ENCODE measurements at places on chromosomes 2 and 18. TPM values are rescaled to one million over a fixed set of nuclear protein-coding genes. Genes with fewer than 3 reads are reported as not detected.

SOX11 gene
- 11.2 TPM for total RNA-seq

PIAS2 gene
- total RNA-seq, result 17.6 TPM

DNA sequence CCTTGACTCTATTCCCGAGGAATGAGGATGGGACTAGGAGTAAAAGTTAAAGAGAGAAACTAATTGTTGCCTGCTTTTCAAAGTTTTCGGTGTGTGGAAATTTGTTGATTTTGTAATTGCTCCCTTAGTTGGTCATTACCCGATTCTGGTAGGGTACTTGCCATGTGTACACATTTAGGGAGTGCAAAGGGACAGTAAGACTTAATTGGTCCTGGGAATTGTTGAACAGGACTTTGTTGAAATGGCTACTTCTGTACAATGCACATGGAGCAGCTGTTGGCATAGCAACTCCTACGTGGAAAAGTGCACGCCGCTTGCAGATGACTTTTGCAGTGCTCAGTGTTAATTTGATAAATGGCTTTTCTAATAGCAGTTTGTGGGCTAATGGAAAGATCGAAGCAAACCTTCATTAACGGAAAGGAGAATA lies 22.9 kb downstream of the EPAS1 start:
- DNase-seq, result no peak

DNA sequence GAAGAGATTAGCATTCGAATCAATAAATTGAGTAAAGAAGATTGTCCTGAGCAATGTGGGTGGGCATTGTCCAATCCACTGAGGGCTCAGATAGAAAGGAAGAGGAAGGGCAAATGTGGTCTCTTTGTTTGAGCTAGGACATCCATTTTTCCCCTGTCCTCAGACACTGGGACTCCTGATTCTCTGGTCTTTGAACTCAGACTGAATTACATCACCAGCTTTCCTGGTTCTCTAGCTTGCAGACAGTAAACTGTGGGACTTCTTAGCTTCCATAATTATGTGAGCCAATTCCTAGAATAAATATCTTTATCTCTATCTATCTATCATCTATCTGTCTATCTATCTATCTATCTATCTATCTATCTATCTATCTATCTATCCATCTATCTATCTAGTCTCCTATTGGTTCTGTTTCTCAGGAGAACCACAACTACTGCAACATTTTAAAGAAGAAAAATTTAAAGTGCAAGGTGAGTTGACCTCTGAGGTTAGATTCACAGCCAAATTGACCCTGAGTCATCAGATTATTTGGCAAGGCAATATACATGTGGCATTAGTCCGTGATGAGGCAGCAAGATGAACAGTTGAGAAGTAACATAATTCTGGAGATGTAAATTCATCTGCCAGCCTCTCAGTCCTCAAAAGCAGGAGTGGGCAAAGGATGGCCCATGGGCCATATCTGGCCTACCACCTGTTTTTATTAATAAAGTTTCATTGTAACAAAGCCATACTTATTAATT lies 191.4 kb downstream of the PDE11A start:
- DNase-seq, result no peak

DNA sequence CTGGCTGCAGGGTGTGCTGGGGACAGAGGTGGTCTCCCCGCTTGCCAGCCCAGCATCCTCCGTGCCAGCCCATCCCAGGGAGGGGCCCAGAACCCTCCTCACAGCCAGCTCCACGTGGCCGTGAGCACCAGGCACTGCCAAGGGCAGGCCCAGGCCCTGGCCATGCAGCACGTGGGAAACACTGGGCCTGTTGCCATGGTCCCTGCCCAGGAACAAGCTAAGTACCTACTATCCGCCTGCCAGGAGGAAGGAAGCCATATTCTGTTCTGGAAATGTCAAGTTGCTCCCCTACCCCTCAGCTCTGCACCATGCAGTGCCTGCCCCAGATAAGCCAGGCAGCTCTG lies 250.6 kb downstream of the CYP26B1 start:
- no peak for DNase-seq

DNA sequence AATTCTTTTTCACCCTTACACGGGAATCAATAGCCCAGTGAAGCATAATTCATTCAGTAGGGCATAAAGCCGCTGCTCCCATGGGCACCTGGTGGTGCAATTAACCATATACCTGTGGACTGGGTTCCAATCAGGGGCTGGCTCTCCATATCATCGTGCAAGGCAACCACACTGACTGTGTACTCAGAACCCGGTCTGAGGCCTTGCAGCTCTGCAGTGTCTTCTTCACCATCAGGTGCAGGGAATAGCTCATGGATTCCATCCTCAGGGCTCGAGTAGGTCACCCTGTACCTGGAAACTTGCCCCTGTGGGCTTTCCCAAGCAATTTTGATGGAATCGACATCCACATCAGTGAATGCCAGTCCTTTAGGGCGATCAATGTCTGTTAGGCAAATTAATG lies 55.2 kb downstream of the FN1 start:
- DNase-seq, result no peak

DNA sequence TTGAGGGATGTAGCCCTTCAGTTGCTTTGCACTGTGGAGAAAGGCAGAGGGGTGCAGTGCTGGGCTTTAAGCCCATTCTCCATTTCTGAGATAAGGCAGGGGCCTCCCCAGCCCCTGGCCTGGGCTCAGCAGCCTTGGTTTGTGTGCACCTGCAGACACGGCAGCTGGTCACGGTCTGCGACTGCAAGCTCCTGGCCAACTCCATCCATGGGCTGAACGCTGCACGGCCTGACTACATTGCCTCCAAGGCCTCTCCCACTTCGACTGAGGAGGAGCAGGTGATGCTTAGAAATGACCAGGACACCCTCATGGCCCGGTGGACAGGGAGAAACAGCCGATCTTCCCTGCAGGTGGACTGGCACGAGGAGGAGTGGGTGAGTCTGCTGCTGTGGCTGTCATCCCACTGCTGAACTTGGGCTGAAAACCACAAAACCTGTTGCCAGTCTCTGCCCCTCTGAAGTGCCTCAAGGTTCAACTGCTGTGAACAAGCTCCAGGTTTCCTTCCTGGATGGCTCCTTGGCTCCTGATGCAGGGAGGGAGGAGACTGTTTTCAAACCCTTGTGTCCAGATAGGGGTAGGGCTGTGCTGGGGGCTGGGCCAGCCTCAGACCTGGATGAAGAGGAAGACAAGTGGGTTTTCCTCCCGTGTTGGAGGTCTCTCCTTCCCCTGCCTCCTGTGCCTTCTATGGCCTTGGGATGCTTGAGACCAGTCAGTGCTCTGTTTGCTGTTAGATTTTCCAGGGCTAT lies 54.0 kb downstream of the COA5 start:
- no peak for DNase-seq

DNA sequence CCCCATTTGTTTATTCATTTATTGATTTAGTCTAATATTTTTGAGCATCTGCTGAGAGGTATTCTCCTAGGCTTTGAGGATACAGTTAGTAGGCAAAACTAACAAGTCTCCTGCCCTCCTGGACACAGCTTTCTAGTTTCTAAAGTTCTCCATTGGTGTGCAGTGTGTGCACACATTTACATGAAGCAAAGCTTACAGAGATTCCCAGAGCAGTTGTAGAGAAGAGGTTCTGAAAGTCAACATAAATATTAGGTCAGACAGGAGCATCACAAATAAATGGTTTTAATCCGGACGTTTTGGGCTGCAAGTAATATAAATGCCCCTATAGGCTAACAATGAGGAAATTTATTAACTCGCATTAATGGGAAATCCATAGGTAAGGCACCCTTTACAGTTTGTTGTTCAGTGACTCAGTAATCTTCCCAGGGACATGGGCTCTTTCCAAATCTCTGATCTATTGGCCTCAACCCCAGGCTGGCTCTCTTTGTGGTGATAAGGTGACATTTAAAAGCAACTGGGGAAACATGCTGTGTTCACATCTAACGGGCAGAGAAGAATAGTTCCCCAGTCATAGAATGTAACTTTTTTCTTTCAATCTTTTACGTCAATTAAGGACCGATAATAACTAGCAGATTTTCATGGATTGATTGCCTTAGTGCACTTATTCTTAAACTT lies 407.2 kb downstream of the PTPRM start:
- DNase-seq, result no peak

KCNJ13 gene
- not detected for total RNA-seq

- no peak for DNase-seq
Measured at GRCh38 chr2:105129722-105130232, 91.9 kb downstream of the MRPS9 start.

DNA sequence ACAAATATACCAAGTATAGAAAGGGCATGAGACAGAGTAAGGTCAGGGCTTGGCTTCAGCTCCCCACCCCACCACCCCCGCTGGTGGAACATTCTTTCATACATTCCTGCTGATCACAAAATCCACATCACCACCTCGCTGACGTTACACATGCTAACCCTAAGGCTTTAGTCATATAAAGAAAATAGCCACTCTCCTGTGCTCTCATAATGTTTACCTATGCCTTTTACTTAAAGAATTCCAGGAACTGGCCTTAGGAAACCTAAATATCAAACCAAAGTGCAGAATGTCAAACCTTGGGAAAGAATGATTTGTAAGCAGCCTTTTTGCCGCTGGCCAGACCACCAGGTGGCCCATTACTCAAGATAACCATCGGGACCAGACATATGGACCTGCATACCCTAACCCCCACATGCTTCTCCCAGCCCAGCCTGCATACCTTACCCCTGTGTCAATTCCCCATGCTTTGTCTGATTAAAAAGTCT lies 136.3 kb upstream of the SLC39A10 start:
- DNase-seq, result peak; percentile 63

DNA sequence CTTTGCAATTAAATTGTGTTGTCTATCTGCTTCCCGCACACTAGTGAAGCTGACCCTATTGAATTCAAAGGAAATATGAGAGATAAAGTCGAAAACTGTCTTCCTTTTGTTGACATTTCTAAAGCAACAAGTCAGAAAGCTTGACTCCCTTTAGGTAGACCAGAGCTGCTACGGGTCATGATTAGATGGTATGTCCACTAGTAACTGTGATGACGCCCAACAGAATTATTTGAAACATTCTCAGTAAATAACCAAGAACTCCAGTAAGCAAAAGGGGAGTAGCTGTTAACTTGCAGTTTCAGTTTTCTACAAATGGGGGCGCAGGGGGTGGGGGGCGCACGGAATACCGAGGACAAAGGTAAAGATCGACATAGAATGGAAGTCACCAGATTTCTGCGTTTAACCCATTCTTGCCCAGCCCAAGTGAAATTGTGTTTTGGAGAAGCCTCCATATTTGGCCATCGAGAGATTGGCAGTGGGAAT lies 56.4 kb downstream of the CRIM1 start:
- DNase-seq, result no peak

DNA sequence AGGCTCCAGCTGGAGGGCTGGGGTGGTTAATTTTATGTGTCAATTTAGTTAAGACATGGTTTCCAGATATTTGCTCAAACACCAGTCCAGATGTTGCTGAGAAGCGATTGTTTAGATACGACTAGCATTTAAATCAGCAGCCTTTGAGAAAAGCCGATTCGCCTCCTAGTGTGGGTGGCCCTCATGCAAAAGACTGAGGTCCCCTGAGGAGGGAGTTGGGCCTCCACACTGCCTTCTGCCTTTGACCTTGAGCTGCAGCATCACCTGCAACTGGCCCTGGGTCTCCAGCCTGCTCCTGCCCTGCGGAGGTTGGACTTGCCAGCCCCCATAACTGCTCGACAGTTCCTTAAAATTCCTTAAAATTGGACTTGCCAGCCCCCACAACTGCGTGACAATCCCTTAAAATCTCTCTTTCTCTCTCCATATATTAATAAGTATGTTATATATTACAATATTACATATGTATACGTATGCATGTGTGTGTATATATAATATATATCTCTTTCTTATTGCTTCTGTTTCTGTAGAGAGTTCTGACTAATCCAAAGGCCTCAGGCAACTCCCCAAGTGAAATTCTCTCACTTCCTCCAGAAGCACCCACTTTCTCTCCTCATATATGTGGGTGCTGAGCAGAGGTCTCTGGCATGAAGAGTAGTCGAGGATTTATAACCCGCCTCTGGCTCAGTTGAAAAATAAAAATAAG lies 14.4 kb downstream of the FBLN7 start:
- DNase-seq, result no peak

GRCh38 chr2:159738509-159739390 lies 26.4 kb downstream of the MARCHF7 start:
- no peak for DNase-seq

GRCh38 chr2:16832910-16833309 lies 167.3 kb upstream of the CYRIA start:
- no peak for DNase-seq

- peak; percentile 64 for DNase-seq
Measured at GRCh38 chr2:182642328-182642727, 73.7 kb upstream of the DNAJC10 start.

- no peak for DNase-seq
Measured at GRCh38 chr2:133666621-133667020, 98.4 kb upstream of the NCKAP5 start.

DNA sequence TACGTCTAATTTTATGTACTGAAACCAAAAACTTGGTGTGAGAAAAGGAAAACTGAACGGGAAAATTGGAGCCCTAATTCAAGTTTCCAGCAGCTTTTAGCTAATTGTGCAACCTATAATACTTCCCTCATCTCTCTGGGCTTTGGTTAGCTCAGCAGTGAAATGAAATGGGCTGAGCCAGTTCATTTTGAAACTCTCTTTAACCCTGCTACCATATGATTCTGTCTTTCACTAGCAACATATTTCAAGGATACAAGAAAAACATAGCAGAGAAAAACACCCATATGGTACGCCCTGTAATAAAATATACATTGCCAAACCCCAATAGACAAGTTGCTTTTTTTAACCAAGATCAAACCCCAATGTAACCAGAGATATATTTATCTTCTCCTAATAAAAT lies 799 bp downstream of the SYT4 start:
- no peak for DNase-seq

DNA sequence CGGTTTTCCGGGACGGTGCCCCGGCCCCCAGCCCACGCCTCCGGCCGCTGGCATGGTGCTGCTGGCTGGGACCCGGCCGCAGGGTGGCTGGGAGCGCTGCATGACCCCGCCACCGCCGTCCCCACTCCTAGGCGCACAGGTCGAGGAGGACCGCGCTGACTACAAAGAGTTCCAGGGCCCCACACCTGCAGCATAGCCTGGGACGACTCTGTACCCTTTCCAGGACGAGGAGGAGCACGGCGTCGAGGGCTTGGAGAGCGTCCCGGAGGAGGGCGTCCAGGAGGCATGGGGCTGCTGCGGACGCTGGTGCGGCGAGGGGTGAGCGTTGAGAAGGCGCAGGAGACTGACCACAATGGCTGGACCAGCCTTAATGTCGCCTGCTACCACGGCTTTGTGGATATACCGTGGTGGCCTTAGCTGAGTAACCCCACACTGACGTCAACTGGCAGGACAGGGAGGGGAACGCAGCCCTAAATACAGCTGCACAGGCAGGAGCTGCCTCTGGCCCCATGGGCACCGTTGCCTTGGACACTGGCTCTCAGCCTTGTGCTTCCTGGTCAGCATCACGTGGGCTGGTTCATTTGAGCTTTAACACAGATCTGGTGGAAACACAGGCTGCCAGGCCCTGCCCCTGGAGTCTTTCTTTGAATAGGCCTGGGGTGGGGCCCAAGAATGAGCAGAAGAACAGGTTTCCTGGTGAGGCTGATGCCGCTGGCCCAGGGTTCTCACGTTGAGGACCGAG lies 40.9 kb upstream of the TRIM43B start:
- peak; percentile 14 for DNase-seq

DNA sequence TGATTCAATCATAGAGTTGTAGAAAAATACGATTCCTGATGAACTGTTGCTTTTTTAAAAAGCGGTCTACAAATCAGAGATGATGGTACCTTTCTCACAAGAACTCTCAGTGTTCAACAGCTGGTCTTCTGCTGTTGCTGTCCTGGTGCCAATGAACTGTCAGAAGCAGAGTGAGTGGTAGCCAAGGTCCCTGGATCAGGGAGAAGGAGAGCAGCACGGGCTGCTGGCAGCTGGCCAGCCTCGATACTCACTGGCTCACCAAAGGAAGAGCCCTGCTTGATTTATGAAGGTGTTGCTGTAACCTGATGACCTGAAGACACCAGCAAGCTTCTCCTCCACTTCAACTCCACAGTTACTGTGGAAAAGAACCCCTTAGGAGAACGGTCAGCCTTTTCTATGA lies 300.8 kb upstream of the SOX11 start:
- no peak for DNase-seq

All from Daoy (cell line).